Right ventricle myocardium superior (tissue), 1 donor: ENCODE measurements at places on chromosomes 1 and 21.

- no peak for DNase-seq
Measured at GRCh38 chr1:48571303-48571987, 99.4 kb upstream of the SPATA6 start.

- DNase-seq, result peak; percentile 58
Measured at GRCh38 chr1:47388891-47389238, 27.2 kb upstream of the FOXE3 start.

DNA sequence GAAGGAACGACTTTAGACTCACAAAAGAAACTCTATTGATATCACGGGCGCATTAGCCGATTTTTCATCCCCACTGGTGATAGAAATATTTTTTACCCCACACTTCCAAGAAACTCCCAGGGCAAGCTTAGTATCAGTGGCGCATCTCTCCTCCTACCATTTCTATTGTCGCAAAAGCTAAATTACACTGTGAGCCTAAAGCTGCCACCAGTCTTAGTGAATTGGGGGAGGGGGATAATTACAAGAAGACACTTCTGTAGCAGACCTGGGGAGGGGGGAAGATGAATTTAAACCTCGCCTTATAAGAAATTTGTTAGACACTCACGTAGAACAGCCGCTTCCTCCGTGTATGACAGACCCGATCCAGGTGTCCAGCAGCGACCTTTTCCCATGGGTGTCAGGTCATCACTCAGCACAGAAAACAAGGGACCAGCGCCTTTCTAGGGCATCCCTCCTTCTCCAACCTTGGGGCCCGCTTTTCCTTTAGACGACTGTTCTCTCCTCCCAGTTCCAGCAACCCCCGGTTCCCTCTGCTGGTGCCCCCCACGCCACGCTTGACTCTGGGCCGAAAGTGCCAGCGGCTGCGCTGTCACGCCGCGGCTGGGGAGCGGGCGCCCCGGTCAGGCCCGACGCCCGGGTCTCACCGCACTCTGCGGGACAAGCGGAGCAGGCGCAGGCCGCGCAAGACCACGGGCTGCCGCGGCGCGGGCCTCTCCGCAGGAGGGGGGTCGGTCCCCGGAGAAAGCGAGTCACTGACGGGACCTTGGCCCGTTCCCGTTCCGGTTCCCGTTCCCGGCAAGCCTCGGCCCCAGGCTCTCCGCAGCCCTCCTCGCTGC, 821 bp downstream of the PHC2 start:
- DNase-seq, result no peak

DNA sequence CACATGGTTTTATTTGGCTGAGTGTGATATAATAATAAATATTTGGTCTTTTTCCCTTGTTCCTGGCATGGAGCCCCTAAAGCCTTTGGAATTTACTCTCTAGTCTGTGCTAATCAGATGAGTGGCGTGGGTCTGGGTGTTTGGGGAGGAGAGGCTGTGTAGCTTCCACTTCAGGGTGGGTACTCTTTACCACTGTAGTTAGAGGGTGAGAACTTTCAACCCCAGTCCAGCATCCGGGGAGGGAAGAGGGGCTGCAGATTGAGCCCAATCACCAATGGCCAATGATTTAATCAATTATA, 20.0 kb downstream of the USP25 start:
- no peak for DNase-seq

DNA sequence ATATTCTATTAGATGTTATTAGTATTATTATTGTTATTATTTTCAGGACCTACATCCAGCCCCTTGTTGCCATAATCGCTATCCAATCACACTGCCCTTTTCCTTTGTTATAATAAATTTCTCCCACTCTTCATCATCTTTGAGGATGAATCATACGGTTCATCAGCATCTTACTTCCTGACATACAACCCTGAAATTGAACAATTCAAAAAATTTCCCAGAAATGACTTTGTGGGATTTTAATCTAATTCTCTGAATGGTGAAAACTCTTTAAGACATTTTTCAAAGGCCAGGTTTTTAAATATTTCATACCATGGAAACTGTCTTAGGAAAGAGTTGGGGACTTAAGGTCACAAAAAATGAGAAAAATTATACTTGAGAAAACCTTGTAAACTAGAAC, 353.5 kb downstream of the ST6GALNAC3 start:
- no peak for DNase-seq

DNA sequence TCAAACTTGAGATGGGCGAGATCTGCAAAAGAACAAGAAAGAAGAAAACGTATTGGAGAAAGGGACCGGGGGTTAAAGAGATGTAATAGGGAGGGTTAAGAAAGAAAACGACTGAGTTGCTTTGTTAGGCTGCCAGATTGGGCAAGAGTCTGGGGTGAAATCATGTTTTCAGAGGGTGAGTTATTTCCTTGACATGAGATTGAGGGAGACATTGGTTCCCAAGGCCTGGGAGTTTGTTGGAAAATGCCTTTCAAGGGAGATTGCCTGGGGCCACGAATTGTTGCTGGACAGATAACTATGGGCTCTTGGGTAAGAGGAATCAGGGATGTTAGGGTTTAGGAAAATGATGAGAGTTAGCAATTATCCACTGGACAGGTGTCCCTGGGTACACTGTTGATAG, 776 bp upstream of the CADM3 start:
- no peak for DNase-seq

GRCh38 chr1:46653405-46653958, 14.7 kb downstream of the ATPAF1 start:
- DNase-seq, result no peak

DNA sequence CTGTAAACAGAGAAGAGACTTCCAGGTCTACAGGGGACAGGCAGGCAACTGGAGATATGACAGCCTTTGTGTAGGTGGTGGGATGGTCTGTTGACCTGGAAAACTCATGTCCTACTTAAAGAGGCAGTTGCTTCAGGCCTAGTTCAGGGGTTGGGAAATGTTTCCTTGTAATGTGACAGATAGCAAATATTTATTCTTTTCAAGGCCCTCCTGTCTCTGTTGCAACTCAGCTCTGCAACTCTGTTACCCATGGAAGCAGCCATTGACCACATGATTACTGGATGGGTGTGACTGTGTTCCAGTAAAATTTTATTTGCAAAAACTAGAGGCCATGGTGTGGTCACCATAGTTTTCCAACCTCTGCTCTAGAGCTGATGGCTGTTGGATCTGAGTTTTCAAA, 341.9 kb downstream of the PTBP2 start:
- no peak for DNase-seq

DNA sequence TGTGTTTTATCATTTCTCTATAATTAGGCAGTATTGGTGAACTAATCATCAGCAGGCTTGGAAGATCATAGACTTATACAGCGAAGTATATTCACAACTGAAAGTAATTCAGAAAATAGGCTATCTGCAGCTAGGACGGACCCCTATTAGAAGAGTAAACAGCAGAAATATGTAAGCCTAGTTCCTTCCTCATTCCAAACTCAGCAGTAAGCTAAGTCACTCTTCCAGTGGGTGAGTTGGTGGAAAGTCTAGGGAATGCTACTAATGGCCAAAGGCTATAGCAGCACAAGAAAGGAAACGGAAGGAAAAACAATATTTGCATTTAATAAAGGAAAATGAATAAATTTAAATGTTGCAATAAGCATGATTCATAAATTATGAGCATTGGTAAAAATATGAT, 918.1 kb upstream of the TMPRSS15 start:
- DNase-seq, result no peak

DNA sequence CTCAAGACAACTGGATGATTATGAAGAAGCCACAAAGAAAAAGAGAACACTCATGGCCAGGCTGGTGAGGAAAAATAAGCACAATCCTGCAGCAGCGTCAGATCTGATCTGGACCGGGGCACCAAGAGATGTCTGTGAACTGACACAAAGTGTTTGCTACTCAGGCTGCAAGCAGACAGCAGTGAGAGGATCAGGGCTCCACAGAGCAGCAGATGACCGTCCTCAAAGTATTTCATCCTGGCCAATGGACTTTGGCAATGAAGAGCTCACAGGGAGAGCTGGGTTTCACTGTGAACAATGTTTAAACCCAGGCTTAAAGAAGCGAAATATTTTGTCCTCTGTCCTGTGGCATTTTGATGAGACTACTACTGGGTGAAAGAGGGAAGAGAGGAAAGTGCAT, 299.2 kb downstream of the GPATCH2 start:
- DNase-seq, result no peak

DNA sequence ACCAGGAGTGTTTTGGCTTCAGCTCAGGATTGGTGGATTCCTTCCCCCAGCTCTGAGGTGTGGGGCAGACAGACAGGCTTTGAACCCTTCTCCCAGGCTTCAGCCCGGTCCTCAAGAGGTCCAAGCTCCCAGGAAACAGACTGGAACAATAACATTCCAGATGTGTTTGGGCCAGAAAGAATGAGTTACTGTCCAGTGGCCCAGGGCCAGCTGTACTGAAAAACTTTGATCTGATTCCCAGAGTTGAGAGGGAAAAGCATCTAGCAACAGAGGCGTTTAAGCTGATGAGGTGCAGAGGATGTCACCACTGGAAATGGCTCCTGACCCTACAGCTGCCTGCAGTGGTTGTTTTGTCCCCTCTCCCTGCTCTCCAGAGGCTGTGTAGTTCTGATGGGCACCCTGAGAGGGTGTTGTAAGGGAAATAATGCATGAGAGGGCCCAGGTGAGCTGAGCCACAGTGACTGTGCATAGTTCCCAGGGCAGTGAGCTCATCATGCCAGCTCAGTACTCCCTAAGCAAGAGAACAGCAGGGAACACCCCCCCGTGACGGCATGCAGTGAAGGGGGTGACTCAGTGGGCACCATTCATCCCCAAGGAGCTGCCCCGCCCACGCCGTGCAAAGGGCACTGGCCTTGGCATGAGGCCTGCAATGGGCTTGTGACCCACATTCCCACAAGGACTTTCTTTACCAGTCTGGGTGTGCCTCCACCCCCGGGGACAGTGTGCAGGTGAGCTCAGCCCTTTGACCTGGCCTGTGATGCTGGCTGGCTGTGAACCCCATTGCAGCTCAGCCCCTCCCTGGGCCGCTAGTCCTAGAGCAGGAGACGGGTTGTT, 13.8 kb upstream of the SFN start:
- DNase-seq, result no peak

DNA sequence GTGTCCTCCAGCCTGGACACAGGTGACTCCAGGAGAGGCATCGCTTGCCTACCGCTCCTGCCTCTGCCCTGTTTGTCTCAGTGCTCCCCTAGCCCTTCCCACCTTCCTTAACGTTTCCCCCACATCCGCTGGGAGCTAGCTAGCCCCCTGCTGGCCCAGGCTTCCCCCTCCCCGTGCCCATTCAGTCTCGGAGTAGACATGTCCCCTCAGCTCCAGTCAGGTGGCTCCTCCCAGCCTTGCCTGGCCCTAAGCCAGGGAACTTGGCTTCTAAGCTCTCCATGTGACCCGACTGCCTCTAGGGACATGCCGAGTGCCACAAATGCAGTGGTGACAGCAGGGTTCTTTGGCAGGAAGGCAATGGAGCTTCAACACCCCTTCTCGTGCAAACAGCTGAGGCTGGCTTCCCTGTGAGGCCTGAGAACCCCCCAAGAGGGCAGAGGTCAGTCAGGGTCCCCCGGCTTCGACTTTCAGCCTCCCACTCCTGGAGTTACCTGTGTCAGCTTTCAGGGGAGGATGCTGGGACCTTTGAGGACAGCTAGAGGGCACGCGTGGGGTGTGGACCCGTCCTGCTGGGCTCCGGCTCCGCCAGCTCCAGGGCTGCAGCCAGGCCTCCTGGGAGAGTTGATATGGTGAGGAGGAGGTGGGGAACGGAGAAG, 16.2 kb downstream of the DRAXIN start:
- peak; percentile 82 for DNase-seq

DNA sequence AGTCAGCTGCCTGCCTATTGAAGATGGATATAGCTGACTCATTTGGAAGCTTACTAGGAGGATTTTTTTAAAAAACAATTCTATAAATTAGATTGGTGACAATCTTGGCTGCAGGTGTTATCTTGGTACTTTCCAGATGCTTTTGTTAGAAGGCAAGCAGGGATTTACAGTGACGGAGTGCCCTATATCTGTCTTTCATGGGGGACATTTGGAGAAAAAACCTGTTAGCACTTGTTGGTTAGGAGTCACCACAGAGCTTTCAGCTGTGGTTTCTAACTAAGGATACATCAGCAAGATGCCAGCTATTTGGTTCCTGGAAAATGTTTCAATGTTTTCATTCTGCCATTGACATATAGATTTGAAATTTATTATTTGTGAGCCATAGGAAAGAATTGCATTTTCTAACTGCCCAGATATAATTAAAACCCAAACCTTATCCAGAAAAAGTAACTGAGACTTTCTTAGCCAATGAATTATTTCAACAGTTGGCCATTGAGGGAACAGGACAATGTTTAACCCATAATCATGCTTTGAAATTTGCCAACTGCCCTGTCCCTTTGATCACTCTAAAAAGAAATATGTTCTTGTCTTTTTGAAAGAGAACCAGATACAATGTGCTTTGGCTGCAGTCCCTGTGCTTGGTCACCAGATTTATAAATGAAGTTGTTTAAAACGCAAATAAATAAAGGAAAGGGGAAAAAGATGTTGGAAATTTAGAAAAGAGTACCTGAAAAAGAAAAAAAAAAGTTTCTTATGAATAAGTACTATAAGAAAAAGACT, 761.0 kb upstream of the CXADR start:
- DNase-seq, result no peak

- DNase-seq, result no peak
Measured at GRCh38 chr1:37094302-37094701, 60.0 kb upstream of the GRIK3 start.

DNA sequence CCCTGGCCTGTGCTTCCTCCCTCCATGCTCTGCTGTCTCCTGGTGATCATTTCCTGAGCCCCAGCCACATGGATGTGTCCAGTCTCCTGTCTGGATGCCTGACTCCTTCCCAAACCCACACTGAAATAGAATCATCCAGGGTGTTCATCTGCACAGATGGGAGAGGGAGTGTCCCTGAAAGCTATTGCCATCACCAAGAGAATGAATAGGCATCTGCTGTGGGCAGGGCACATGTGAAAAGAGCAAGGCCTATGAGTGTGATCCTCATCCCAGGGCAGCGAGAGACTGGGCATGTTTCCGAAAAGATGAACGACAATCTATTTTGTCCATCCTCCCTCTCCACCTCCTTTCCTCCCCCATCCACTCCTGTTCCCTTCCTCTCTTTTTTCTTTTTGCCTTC, 5.0 kb downstream of the IGSF21 start:
- DNase-seq, result no peak

GRCh38 chr1:185487026-185487425, 170.0 kb upstream of the IVNS1ABP start:
- DNase-seq, result no peak

DNA sequence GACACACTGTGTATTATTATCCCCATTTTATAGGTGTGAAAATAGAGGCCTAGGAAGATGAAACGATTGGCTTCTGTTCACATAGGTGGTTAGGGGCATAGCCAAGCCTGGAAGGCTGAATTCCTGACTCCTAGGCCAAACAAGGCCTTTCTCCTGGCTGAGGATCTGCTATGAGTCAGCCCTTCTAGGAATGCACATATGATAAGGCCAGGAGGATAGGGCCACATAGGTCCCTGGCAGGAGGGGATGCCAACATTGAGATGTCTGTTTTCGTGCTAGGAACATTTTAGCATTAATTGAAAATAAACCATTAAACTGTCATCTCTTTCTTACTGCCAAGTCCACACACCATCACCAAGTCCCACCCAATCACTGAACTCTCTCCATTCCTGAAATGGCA, 9.2 kb downstream of the CSMD2 start:
- DNase-seq, result no peak
